ENCODE measurements at places on chromosomes 16 and 17. TPM values are rescaled to one million over a fixed set of nuclear protein-coding genes. Genes with fewer than 3 reads are reported as not detected.

The CHP2 gene
- 0.67 TPM for total RNA-seq

The XYLT2 gene
- total RNA-seq: 50.0 TPM

The TBC1D3G gene
- not detected for total RNA-seq

The NBR1 gene
- total RNA-seq: 51.2 TPM

The PGS1 gene
- 52.7 TPM for total RNA-seq

The NKD1 gene
- total RNA-seq: 6.7 TPM

The CD19 gene
- not detected for total RNA-seq

The ALDH3A1 gene
- total RNA-seq: 0.42 TPM

The ZACN gene
- total RNA-seq: 0.11 TPM

The HOXB7 gene
- not detected for total RNA-seq

The CES5A gene
- total RNA-seq: not detected

The MT1M gene
- not detected for total RNA-seq

The MAPT gene
- 0.69 TPM for total RNA-seq

The OTOP3 gene
- not detected for total RNA-seq

The TNFAIP1 gene
- total RNA-seq: 33.7 TPM

The KRT31 gene
- not detected for total RNA-seq

The TVP23A gene
- 7.6 TPM for total RNA-seq

The IL21R gene
- not detected for total RNA-seq

The GPR179 gene
- not detected for total RNA-seq

The ASPA gene
- total RNA-seq: not detected

The KRT13 gene
- not detected for total RNA-seq

The SLC5A11 gene
- total RNA-seq: not detected

The TMEM100 gene
- 4.3 TPM for total RNA-seq

The PRR29 gene
- 2.1 TPM for total RNA-seq

The ITGA2B gene
- 14.2 TPM for total RNA-seq

The TPSAB1 gene
- not detected for total RNA-seq

The PRSS53 gene
- 1.7 TPM for total RNA-seq

The KRT16 gene
- total RNA-seq: not detected

The SLC6A2 gene
- total RNA-seq: 1.2 TPM

The PIGW gene
- total RNA-seq: 18.2 TPM

The STX1B gene
- 7.0 TPM for total RNA-seq

The PIPOX gene
- total RNA-seq: 1.8 TPM

The IL32 gene
- 4.5 TPM for total RNA-seq

The CDRT15 gene
- not detected for total RNA-seq

The BIRC5 gene
- total RNA-seq: 89.6 TPM

The GCGR gene
- 0.52 TPM for total RNA-seq

The HS3ST6 gene
- not detected for total RNA-seq

The SCN4A gene
- total RNA-seq: 4.4 TPM

The SGCA gene
- total RNA-seq: 0.51 TPM

The TBC1D3K gene
- total RNA-seq: not detected
